ENCODE measurements at places on chromosomes 5 and 9. TPM values are rescaled to one million over a fixed set of nuclear protein-coding genes. Genes with fewer than 3 reads are reported as not detected.

Gene STX17
- 23.7 TPM for total RNA-seq

Gene PLAC8L1
- total RNA-seq, result 0.49 TPM

Gene DIPK1B
- 21.4 TPM for total RNA-seq

Gene AQP7
- 150 TPM for total RNA-seq

Gene RNF224
- not detected for total RNA-seq

Gene TAF11L6
- not detected for total RNA-seq

Gene RMI1
- total RNA-seq, result 5.2 TPM

DNA sequence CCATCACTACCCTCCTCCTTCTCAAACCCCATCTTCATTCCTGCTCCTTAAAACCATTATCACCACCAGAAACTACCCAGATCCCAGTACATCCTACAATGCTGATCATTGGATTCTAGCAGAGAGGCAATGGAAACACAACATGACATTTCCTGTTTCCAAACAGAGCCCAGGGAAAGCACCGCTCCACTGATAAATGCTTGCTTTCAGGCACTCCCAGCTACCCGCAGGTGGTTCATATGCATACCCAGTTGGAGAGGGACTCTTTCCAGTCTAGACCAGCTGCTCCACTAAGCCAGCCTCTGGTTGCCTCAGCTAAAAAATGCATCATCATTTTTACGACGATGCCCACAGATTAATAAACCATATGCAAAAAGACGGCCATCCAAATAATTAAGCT lies 39.2 kb upstream of the ACO1 start:
- DNase-seq, result no peak

- DNase-seq, result no peak
Observed at GRCh38 chr5:92800365-92800764, 780.7 kb downstream of the NR2F1-AS1 start.

GRCh38 chr5:119681734-119682133 lies 52.4 kb downstream of the FAM170A start:
- no peak for DNase-seq

DNA sequence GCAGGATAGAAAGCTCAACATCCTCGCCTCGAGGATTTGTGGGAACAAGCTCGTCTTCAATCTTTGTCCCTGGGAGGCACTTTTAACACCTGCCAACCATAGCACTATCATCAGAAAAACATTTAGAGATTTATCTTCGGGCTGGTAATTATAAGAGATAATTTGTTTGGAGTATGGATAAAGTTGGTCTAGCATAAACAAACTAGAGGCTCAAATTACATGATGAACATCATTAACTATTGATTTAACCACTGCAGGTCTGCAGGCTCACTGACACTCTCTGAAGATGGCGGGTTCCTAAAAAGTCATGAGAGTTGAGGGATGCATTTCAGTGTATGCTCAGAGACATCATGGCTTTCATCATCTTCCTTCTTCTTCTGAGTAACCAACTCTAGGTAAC lies 25.8 kb upstream of the PCA3 start:
- DNase-seq, result no peak

GRCh38 chr5:142421228-142421617 lies 96.4 kb upstream of the SPRY4 start:
- no peak for DNase-seq

GRCh38 chr5:57745700-57746651 lies 263.4 kb upstream of the ACTBL2 start:
- no peak for DNase-seq

- no peak for DNase-seq
Observed at GRCh38 chr5:1541702-1542400, 18.1 kb upstream of the LPCAT1 start.

DNA sequence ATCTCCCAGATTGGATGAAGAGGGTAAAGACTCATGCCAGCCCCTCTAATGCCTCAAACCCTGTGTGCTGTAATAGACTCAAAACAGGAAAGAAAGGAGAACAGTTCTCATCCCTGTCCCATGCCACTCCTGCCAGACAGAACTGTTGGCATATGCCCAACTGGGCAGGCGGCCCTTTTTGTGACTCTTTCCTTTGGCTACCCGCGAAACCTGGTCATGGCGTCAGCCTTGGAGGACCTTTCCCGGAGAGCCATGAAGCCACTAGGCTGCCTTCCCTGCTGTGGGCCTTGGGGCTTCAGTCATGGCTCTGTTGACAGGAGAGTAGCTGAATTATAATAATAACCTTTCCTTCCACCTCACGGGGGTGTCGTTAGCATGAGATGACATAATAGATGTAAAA lies 75.9 kb upstream of the SEMA6A start:
- no peak for DNase-seq

DNA sequence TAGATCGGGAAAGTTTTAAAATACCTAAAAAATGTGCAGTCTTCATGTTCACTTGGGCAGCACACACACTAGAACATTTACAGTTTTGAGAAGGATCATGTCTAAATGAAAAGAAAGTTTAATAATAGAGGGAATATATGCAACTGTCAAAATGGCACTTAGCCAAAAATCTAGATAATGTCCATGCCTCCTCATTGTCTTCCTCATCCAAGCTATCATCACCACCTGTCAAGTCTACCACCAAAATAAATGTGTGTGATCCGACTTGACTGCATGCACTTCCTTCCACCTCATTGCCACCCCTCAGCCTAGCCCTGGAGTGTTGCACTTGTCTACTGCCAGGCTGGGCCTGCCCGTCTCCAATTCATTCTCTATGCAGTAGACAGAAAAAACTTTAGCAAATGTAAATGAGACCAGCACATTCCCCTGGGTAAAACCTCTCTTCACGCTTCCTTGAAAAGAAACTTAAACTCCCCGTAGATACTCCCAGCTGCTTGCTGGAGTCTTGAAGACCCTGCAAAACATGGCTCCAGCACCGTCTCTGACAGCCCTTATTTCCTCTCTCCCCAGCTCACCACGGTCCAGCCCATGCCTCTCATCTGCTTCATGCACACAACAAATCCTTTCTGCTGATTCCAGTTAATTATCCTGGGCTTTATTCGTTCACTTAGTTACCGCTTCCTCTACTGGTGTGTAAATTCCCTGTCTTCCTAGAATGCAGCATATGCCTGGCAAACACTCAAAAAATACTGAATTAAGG lies 66.9 kb downstream of the FANCC start:
- no peak for DNase-seq

DNA sequence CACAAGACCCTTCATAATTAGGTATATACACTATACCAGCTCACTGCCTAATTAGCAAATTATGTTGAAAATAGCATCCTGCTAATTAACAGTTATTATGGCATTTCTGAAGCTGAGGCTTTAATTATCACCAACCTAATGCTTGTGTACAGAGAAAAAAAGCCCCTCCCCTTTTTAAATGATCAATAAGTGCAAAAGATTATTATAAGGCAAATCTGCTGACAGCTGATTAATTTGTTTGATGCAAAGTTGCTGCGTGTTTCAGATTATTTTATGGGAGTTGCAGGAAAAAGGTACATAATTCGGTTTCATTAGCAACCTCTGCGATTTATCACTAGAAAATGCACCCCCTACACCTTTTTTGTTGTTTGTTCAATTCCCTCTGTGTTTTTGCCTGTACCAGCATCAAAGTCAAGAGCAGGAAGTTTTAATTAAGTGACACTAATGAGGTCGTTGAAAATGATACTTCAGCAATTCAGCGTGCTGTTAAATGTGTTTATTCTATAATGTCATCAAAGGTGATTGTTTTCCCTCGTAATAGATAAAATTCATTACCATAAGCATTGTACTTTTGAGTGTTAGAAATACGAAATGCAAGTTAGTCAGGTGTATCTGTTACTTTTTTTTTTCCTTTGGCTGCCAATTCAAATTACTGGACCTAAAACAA lies 170.0 kb downstream of the EBF1 start:
- DNase-seq, result no peak

Data from left ventricle myocardium inferior (tissue), 1 donor.